NCI-H1930 (cell line): ENCODE measurements at places on chromosomes 6 and 20.
A peak's percentile ranks its signal among the peaks of the same experiment; 100 is the strongest.

GRCh38 chr6:149750136-149750609 lies 632 bp downstream of the PCMT1 start:
- DNase-seq: peak; percentile 15

- DNase-seq: no peak
Measured at GRCh38 chr20:57849121-57849520, 139.3 kb upstream of the PMEPA1 start.

GRCh38 chr6:31903957-31904356 lies 2.1 kb upstream of the ZBTB12 start:
- no peak for DNase-seq

GRCh38 chr6:3297006-3297405 lies 38.3 kb downstream of the PSMG4 start:
- no peak for DNase-seq

- DNase-seq: no peak
Measured at GRCh38 chr6:12592634-12593033, 123.9 kb upstream of the PHACTR1 start.
